ENCODE measurements at places on chromosomes 3 and 15.

DNA sequence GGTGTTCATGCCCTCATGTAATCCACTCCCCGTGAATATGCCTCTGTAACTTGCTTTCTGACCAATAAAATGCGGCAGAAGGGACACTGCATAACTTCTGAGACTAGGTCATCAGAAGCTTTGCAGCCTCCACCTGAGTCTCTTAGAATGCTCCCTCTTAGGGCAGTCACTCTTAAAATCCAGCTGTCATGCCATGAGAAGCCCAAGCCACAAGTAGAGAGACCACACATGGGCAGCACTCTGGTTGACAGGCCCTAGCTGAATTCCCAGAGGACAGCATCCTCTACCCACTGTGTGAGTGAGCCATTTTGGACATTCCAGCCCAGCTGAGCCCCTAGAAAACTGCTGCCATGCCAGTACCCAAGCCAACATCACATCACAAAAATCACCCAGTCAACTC lies 41.4 kb downstream of the SCAPER start:
- DNase-seq = no peak

GRCh38 chr15:41584636-41585126 lies 25.7 kb downstream of the TYRO3 start:
- DNase-seq = no peak

- no peak for DNase-seq
Measured at GRCh38 chr3:5464649-5465048, 277.1 kb downstream of the EDEM1 start.

DNA sequence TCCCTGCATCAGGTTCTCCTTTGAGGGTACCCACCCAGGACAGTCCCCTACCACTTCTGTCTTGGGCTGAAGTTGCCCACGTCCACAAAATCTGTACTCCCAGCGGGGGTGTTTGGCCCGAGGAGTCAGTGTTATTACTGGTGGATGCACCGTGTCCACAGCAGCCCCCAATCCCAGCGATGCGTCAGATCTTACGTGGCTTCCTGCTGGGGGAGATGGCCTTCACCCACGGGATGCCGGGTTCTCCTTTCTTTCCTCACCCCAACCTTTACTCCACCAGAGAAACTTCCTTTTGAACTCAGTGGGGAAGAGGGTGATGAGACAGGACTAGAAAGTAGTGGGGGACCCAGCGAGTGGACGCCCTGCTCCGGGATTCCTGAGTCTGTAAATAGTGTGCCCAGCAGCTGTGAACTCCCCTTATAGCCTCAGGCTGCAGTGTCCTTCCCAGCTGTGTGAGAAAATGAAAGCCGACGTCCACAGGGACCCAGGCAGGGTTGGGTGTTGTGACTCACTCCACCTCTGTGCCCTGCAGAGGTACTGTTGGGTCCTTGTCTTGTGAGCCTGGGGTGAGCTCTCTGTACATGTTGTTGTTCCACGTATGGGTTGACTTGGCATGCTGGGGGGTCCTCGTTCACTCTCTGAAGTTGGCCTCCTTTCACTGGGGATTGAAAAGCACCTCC lies 31.5 kb downstream of the CRTAP start:
- no peak for DNase-seq

- DNase-seq = no peak
Measured at GRCh38 chr3:168087539-168087938, 8.2 kb downstream of the GOLIM4 start.

GRCh38 chr15:59367022-59367451 lies 5.6 kb downstream of the MYO1E start:
- DNase-seq = peak; percentile 13

DNA sequence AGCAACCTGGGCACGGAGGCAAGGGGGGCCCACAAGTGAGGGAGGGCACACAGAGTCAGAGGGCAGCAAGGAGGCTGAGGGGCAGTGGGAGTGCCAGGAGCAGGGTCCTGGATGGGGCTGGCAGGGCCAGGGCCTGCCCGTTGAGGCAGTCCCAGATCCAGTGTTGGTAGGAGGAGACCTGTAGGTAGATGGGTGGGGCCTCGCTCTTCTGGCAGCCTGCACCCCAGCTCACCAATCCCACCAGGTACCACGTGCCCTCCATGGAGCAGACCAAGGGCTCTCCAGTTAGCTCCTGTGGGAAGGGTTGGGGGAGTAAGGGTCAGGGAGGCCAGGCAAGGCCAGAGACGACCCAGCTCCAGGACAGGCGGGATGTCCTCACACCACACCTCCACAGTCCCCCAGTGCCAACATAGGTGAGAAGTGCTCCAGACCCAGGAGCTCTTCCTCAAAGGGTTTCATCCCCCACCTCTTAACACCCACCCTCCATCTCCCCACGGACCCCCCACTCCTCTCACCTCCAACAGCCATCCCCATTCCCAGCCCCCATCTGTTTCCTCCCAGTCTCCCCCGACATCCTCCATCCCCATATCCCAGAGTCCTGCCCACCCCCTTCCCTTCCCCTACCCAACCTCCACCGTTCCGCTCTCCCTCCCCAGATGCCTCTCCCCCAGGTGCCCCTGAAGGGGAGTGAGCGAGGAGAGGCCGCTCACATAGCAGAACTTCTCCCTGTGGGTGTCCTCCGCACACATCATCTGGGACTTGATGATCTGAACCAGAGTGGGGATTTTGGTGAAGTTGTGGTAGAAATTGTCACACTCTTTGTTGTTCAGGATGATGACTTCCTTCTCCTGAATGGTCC lies 5.2 kb downstream of the PRSS50 start:
- DNase-seq = no peak

DNA sequence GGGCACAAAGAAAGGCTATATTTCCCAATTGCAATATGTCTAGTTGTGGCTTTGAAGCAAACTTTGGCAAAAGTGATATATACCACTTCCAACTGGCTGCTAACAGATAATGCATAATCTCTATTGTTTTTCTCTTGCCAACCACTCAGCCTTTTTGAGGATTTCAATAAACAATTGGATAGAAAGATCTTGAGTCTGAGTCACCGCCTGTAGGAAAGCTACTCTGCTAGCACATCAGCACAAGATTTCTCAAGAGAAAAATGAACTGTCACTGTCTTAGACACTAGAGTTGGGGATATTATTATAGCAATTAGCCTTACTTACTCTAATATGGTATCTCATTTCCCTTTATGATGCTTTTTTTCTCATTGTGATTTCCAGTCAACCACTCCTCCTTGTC lies 119.7 kb downstream of the SST start:
- no peak for DNase-seq

DNA sequence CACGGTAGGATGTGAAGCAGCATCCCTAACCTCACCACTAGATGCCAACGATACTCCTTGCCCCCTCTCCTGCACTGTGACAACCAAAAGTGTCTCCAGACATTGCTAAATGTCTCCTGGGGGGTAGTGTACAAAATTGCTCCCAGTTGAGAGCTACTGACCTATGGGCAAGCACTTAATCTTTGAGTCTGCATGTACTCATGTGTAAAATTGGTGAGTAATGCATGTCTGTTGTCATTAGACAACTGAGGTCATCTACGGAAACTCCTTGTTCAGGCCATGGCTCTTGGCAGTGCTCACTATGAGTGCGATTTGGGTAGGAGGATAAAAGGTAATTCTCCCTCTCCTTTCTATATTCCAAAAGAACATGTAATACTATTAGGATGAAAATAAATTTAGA lies 29.2 kb downstream of the PDHB start:
- peak; percentile 65 for DNase-seq

DNA sequence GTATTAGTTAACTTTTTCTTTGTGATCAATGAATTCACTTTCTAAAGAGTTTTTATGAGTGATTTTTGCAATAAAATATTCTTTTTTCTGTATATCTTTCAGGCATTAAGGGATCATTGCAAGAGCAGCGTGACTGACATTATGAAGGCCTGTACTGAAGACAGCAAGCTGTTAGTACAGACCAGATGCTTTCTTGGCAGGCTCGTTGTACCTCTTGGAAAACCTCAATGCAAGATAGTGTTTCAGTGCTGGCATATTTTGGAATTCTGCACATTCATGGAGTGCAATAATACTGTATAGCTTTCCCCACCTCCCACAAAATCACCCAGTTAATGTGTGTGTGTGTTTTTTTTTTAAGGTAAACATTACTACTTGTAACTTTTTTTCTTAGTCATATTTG lies 24.4 kb downstream of the SELENOT start:
- DNase-seq = peak; percentile 83

DNA sequence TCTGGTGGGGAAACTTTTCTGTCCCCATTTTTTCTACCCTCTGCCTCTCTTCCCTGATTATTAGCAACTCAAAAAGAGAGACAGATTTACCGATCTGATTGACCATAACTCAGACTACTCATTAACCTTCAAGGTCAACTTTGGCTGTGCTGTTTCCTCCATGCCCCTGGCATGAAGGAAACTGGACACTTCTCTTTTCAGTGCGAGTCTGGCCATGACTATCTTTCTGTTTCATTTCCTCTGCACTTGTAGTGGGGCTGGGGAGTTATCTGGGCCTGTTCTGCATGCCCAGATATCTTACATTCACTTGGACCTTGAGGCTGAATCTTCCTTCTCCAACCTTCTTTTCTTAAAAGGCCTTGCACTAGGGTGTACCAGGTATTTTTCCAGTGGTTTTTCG lies 76.9 kb upstream of the SLCO2A1 start:
- no peak for DNase-seq

DNA sequence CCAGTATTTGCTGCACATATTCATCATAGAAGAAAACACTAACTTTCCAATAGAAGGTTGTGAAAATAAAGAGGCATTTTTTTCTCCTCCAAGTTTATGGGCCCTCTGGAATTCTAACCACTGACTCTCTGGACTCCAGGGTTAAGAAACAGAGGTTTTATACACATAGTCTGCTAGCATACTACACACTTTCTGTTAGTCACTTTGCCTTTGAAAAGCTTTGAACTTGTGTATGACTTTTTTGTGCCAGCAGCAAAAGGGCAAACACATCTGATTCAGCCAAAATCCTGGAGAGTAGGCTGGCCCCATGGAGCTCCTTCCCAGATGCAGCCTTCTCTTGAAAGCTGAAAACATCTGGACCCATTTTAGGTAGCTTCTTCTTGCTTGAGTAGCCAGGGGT lies 6.2 kb downstream of the ZIC4 start:
- DNase-seq = no peak

DNA sequence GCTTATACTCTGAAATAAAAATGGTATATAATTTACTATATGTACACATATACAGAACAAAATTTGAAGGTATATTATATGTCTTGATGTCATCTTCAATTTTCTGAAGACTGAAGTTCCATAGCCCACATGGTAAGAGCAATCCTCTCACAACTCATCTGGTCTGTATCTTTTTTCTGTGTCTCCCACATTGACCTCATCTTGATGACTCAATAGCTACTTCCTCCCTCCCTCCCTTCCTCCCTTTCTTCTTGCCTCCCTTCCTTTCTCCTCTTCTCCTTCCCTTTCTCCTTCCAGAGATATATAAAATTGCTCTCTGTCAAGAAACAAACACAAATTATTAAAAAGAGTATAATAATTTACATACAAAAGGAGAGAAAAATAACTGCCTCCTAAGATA lies 268.5 kb downstream of the SQOR start:
- no peak for DNase-seq

GRCh38 chr15:60326343-60326742 lies 71.4 kb downstream of the ANXA2 start:
- no peak for DNase-seq

DNA sequence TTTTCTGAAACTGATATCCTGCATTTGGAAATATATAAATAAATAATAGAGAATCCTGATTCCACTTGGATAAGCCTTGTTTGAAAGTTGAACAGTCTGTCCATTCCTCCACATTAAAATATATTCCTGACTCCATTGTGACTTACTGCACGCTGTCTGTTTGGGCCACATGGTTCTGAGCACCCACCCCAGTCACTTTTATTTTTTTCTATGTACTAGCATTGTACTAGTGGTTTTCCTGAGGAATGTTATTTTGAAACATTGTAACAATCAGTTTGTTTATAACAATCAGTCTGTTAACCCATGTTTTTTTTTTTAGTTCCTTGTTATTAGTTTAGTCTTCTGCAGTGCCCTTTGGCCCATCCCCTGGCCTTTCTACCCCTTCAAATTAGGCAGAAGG lies 87.4 kb upstream of the CCNL1 start:
- peak; percentile 46 for DNase-seq

GRCh38 chr15:77098572-77098971 lies 27.7 kb upstream of the TSPAN3 start:
- no peak for DNase-seq

DNA sequence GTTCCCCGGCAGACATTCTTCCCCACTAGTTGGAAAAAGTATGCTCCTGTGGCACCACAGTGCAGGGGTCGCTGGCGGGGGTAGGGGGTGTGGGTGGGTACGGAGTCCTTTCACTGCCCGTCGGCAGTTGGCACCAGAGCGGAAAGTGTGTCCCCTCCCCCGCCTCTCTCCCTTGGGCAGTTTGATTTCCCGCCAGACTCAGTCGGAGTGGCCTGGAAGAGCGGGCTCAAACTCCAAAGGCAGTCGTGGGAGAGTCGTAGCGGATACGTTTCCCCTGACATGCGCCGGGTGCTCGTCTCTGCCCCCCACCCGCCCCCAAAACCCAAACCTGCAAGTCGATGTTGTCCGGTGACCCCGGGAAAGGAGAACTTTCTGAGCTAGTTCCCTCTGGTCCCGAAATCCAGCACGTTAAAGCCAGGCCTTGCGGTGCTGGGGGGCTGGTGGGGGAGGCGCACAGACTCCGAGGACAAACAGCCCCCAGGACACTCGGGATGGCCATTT lies 4.4 kb upstream of the FOXB1 start:
- no peak for DNase-seq

GRCh38 chr3:83813176-83813575 lies 1145.6 kb upstream of the CADM2 start:
- DNase-seq = no peak

DNA sequence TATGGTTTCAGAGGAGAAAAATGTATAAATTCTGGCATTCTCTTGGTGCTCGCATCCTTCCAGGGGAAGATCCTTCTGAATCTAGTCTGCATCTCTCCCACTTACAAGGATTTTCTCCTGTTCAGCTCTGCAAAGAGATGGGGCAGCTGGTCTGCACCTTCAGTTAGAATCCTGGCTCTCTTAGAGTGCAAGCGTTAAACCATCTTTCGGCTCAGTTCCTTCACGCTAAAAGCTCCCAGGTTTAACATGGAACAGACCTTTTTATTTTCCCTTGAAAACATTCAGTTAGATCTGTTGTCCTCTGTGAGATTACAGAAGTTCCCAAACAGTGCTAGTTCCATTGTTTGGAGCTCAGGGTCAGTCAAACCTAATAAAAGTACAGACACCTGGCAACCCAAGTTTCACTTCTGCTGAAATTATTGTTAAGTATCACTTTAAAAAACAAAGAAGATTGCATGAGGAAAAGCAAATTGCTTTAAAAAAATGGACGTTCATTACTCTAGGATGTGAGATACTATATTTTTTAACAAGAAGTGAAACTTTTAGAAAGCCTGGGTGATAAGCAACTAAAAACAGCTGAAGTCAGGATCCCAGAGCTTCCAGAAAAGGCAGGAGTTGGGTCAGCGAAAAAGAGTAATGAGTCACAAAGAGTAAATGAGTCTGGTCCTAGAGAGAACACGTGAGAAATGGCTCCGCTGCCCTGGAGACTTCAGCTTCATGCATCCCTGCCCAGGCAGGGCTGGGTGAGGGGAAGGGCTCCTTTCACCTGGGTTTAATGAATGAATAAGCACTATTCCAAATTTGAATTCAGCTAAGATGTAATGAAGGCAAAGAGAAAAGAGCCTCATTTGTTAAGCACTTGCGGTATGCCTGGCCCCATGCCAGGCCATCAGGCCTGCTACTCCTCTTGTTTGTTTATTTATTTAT lies 63.3 kb downstream of the ABTB1 start:
- peak; percentile 79 for DNase-seq

- peak; percentile 59 for DNase-seq
Measured at GRCh38 chr3:45608885-45609284, 14.3 kb downstream of the LIMD1 start.
